ENCODE measurements at places on chromosomes 12 and 14.

- no peak for DNase-seq
Observed at GRCh38 chr12:115871714-115872113, 405.8 kb downstream of the MED13L start.

- DNase-seq: no peak
Observed at GRCh38 chr14:36583893-36584811, 1.7 kb upstream of the NKX2-8 start.

- no peak for DNase-seq
Observed at GRCh38 chr14:52427460-52427859, 113.3 kb downstream of the PTGER2 start.

DNA sequence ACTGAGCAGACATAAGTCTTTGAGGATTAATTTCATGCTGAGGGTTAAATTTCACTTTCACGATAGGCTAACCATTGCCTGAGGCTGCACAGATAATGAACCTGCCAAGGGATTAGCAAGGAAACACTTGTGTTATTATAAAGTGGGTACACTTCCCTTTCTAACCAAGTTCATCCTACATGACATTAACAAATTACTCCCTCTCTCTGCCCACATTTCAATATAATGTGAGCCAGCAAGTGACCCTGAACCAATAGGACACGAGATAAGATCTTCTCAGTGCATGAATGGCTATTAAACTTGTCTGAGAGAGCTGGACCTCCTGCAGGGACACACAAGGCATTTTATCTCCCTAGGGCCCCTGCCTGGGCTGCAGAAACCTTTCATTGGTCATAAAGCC is 173.5 kb downstream of the PAX9 start:
- no peak for DNase-seq

GRCh38 chr14:38205949-38206665 is 1.6 kb upstream of the SSTR1 start:
- no peak for DNase-seq

GRCh38 chr12:87585882-87586557 is 443.2 kb downstream of the C12orf50 start:
- DNase-seq: no peak

DNA sequence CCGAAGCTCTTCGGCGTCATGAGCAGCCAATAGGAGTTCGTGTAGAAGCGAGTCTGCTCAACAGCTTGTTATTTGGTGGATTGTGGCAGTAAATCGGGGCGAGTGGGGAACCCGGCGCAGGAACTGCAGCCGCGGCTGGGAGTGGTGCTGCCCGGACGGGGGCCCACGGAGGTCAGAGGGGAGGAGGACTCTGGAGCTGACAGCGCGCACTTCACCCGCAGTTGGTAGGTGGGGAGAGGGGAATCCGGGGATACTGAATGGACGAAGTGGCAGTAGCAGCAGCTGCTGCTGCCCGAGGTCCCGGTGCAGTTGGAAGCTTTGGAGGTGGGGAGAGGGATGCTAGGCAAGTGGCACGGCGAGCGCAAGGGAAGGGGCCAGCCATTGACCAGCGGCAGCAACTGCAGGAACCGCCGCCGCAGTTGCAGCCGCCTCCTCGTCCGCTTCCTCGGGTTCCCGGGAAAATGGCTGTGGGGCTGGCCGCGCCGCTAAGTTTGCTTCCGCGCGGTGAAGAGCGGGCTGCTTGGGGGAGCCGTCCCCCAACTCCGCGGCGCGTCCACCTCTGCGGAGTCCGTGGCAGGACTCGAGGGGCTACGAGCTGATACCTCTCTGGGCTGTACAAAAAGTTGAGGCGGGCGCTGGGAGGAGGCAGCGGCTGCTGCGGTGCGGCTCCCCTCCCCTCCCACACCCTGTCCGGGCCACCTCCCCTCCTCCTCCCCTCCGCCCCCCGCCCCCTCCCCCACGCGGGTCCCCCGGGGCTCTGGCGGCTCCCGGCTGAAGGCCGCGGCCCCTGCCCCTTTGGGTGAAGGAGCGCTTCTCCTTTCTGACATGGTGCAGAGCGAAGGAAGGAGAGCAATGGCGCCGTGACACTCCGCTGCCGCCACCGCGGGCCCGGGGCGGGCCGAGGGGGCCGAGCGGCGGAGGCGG is at the start of gene ARID4A:
ARID4A (plus strand) TSS at position 79 of the 924 bp plus-strand sequence. CDS start 1,300 bp downstream, outside the sequence.
- peak; percentile 72 for DNase-seq

GRCh38 chr14:81303258-81303935 is 82.6 kb upstream of the GTF2A1 start:
- no peak for DNase-seq

DNA sequence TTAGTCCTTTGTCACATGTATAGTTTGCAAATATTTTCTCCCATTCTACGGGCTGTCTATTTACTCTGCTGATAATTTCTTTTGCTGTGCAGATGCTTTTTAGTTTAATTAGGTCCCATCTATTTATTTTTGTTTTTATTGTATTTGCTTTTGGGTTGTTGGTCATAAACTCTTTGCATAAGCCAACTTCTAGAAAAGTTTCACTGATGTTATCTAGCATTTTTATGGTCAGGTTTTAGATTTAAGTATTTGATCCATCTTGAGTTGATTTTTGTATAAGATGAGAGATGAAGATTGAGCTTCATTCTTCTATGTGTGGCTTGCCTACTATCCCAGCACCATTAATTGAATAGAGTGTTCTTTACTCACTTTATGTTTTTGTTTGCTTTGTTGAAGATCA is 1008.4 kb upstream of the ATXN7L3B start:
- DNase-seq: no peak

GRCh38 chr12:89923091-89923490 is 214.5 kb upstream of the ATP2B1 start:
- DNase-seq: no peak

DNA sequence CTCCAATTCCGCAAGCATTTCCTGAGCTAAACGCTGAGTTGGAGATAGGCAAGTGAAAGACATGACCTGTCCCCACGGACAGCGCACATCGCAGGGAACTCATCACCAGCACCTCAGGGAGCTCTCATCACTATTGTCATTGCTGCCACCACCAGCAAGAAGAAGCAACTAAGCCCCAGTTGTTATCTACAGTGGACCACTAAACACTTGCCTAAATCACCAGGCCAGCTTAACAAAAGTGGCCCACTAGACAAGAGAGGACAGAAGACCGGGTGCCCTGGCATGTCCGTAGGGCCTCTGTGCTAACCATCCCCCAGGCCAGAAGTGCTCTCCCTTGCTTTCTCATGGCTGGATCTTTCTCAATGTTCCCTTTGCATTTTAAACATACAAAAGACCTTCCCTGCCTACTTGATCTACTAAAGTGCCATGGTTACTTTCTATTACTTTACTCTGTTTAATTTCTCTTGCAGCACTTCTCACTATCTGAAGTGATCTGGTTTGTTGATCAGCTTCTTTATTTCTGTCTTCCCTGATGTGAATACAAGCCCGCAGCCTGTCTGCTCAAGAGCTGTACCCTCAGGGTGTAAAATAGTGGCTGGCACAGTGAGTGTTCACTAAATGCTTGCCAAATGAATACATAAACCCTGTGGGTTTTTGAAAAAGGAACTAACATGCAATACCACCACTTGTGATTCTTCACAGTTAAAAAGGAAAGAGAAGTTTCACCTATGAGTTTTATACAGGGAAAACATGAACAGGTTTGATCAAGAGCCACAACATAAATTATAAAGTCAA is 60.9 kb upstream of the RFLNA start:
- DNase-seq: no peak

DNA sequence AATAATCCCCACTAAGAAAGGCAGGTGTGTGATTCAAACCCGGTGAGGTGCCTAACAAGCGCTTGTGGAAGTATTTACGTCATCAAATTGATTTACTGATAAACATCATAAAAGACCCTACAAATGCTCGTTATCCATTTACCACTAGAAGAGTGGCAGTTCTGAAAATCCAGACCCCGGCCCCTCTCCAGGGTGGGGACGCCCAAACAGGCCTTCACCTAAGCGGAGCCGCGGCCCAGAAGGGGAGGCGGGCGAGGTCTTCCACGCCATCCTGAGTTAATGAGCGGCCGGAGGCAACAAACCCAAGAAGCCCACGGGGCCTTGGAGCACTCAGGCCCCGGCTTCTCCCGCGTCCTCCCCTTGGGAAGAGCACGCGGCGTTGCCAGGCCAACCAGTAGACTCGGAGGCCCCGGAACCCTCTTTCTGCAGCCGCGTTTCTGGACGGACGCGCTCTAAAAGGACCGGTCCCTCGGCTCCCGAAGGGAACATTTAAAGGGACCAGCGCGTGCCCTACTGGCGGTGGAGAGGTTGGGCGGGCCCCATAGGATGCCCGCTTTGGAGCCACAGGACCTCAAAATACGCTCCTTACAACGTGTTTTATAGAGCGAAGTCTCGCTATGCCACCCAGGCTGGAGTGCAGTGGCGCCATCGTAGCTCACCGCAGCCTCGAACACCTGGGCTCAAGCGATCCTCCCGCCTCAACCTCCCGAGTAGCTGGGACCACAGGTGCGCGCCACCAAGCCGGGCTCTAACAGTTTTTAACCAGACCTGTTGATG is 3.5 kb downstream of the PTPN21 start:
- DNase-seq: no peak

DNA sequence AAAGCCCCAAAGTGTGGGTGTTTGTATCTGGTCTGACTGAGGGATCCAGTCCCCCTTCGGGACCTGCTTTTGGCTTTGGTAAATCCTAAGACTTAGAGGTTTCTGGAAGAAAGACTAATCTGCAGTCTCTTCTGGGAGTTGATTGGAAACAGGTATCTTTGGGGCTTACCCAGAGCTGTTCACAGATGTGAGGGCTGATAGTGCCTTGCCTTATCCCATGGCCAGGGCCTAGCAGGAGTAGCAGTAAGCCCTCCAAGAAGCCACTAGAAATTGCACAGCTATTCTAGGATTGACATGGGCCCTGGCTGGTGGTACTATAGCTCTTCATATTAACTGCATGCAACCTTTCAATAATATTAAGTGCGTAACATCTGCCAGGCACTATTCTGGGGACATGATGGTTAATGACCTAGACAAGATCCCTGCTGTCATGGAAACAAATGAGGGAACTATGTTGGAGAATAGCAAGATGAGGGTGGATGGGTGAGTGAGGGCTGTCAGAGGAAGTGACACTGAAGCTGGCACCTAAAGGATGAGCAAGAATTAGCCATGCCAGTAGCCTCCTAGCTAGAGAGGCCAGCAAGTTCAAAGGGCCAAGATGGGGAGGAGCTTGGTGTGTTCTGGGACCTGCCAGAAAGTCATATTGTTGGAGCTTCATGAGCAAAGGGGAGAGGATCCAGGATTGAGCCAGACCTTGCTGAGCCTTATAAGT is 71.7 kb downstream of the CRADD start:
- no peak for DNase-seq

- DNase-seq: no peak
Observed at GRCh38 chr12:44846826-44847225, 29.3 kb downstream of the NELL2 start.

GRCh38 chr12:108477881-108478259 is 37.2 kb upstream of the FICD start:
- no peak for DNase-seq

- DNase-seq: no peak
Observed at GRCh38 chr12:39632670-39633069, 13.1 kb upstream of the ABCD2 start.

DNA sequence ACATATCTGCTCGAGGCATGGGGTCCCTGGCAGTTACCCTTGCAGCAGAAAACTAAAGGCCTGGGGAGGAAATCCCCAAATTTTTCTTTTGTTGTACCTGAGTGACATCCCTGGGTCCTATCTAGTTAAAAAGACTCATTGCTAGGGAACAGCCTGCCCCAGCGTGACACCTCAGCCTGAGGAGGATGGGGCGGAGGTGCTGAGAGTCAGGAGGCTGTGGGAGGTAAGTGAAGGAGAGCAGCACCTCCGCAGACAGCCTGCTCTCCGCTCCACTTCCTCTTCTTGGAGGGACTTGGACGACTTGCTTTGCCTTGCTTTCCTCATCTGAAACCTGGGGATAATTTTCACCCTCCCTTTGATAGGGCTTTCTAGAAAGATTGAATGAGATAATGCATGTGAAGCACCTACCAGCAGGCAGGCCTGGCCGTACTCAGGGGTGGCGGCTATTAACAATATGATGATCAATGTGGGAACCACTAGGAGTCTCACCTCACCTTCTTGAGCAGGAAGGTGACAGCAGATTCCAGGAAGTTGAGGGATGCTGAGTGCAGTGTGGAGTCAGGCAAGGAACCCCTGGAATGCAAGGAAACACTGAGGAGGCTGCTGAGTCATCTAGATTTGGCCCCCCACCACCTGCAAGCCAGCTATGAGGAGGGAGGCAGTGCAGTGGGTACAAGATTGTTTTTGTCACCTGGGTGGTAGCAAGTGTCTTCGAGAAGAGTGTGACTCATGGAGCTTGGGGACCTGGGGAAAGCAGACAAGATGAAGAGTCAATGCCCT is 23.2 kb downstream of the UBE3B start:
- no peak for DNase-seq

GRCh38 chr12:47147739-47148138 is 68.0 kb upstream of the AMIGO2 start:
- no peak for DNase-seq

GRCh38 chr12:51421266-51421884 is 3.3 kb upstream of the SLC4A8 start:
- DNase-seq: no peak

DNA sequence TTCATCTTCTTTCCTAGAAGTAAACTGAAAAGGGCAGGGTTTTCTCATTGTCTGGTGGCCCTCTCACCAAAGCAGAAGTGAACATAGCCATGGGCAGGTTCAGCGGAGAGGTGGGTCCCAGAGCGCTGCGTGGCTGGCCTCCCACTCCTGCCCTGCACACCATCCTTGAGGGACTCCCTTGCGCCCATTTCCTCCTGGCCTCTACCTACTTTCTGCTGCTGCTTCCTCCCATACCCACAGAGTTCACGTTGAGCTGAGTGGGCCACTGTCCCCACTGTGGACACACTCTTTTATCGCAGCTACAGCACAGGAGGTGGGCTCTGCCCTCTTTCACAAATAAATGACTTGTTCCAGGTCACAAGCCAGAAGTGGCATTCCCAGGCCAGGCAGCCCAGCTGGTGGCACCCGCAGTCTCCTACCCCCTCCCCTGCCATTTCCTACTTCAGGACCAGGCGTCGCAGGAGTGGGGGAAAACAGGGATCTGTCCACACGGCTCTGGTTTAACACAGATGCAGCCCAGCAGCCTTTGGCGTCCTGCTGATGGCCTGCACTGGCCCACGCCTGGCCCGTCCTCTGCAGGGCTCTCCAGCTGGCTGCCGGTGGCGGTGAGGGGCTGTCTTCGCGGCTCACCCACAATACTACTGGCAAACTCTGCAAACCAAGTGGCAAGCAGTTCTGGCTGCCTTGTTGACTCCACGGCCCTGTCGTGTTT is 4.9 kb downstream of the SIVA1 start:
- DNase-seq: no peak

DNA sequence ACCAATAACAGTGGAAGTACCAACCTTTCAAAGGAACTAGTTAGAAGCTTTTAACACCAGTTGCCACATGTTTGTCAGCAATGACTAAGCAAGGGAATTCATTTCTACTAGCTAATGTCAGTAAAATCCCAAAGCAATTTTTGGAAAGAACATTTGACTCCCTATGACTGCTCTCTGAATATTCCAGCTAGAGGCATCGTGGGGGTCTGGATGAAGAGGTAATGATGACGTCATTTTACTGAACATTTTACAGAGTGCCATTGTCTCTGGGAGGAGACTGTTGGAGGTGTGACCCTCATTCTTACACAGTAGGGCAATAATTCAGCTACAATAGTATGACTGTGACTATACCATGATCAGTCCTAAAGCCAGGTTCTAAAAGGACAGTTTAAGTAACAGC is 204.8 kb downstream of the ITPR2 start:
- no peak for DNase-seq

All from activated T-helper 9 cell treated with anti-CD3 and anti-CD28 coated beads, Interleukin-2, amount 50 U/mL, for 16 hours (primary cell).